ENCODE measurements at places on chromosomes 6 and 20.

DNA sequence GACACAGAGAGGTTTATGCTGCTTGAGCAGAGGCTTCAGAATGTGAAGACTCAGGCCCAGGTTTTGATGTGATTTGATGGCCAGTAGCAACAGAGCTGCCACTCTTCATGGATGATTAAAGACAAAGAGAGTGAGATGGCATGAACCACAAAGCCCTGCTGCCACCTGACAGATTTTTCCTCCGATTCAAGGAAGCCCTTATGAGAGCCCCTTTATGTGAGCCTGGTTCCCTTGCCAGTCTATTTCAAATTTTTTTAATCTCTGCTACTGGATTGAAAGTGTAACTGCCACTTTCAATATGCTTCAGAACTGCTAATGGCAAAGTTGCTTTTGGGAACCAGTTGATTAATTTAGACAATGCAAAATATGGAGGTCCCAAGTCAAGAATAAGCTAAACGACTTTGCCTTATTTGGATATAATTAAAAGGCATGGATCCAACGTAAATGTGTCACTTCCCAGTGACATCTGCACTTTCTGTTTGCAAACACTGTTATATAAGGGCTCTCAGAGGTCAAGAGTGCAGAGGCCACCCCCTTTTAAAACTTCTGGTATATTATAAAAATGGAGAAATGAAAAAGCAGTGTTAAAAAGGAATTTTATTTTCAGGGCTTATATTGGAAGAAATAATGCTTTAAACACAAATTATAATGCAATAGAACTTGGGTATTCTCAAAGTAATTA lies 238.9 kb upstream of the FLRT3 start:
- no peak for DNase-seq

GRCh38 chr6:29099190-29099589 lies at the start of gene OR2J1:
OR2J1 (plus strand) TSS chr6:29099490; CDS start chr6:29100943, 1,453 bp downstream.
- DNase-seq = no peak

DNA sequence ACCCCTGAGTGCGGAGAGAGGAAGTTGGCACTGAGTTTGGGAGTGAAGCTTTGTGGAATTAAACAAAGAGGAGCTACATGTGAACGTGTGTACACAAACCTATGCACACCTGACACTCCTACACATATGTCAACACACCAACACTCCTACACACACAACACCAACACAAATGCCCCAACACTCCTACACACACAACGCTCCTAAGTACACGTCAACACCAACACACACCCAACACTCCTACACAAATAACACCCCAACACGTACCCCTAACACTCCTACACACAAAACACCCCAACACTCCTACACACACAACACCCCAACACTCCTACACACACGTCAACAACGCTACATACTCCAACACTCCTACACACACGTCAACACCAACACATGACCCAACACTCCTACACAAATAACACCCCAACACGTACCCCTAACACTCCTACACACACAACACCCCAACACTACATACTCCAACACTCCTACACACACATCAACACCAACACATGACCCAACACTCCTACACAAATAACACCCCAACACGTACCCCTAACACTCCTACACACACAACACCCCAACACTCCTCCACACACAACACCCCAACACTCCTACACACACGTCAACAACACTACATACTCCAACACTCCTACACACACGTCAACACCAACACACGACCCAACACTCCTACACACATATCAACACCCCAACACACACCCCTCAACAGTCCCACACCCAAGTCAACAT lies 40.1 kb upstream of the ZBP1 start:
- no peak for DNase-seq

GRCh38 chr6:9515633-9516606 lies 899.0 kb downstream of the TFAP2A start:
- DNase-seq = no peak

GRCh38 chr6:133817460-133818047 lies 71.4 kb upstream of the TCF21 start:
- DNase-seq = no peak

DNA sequence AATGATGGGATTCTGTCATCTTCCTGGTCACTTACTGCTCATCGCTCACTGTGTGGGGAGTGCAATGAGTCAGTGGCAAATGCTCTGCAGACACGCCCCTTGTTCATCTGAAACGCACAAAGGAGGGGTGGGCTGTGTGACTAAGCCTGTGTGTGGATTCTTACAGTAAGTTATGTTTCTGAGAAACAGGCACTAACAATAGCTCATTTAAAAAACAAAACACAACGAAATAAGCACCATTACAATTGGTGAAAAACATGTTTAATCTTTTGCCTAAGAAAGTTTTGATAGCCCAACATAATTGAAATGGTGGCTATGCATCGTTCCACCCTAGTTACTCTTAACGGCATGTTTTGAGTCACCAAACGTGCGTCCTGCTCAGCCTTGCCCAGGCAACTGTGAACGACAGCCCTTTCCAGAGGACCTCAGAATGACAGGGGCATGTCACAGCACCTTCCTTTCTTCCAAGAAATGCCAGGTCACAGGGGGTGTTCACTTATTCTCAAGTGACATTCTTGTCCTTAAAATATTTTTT lies 118.4 kb upstream of the SGK1 start:
- peak; percentile 43 for DNase-seq

- no peak for DNase-seq
Observed at GRCh38 chr6:81734081-81734480, 18.4 kb downstream of the TENT5A start.

DNA sequence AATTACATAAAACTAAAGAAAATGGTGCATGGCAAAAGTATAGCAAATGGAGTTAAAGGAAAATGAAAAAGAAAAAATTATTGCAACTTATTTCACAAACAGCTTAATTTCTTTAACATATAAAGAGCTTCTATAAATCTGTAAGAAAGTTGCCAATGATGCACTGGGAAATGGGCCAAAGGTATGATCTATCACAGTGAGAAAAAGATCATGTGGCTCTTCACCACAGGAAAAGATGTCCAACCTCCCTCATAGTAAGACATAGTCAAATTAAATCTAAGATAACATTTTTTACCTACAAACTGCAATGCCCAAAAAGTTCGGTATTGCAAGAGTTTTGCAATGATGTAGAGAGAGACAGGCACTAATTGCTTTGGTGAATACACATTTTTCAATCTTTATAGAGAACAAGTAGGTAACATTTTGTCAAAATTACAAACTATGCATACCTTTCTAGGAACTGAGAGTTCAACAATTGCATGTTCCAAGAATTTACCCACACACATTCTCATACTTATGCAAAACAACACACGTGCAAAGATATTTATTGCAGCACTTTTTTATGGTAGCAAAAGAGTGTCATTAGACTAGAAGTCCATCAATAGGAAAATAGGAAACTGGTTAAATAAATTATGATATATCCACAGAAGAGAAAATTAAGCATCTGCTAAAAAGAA lies 372.6 kb downstream of the QKI start:
- no peak for DNase-seq

DNA sequence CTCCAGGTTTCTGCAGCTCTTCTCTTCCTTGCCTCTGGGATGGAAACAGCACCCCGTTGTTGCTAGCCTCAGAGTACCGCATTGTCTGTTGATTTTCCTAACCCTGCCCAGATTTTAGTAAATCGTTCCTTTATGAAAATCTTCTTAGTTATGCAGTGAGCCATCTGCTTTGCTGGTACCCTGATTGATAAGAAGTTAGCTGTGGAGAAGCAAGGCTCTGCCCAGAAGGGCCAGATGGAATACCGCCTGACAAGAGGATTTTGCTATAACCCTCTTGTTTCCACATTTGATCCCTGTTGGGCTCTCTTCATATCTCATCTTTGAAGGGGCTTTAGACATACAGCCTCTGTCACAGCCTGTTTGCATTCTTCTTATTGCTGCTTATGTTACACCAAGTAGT lies 229.0 kb downstream of the CDKAL1 start:
- DNase-seq = no peak

- no peak for DNase-seq
Observed at GRCh38 chr20:50680105-50680960, 11.0 kb downstream of the RIPOR3 start.

GRCh38 chr6:131015630-131016263 lies 47.3 kb downstream of the EPB41L2 start:
- peak; percentile 56 for DNase-seq

GRCh38 chr20:22312744-22313346 lies 271.5 kb downstream of the FOXA2 start:
- no peak for DNase-seq
